ENCODE measurements at places on chromosomes 4 and X.

- DNase-seq = no peak
Measured at GRCh38 chr4:151887816-151888180, 127.0 kb upstream of the GATB start.

DNA sequence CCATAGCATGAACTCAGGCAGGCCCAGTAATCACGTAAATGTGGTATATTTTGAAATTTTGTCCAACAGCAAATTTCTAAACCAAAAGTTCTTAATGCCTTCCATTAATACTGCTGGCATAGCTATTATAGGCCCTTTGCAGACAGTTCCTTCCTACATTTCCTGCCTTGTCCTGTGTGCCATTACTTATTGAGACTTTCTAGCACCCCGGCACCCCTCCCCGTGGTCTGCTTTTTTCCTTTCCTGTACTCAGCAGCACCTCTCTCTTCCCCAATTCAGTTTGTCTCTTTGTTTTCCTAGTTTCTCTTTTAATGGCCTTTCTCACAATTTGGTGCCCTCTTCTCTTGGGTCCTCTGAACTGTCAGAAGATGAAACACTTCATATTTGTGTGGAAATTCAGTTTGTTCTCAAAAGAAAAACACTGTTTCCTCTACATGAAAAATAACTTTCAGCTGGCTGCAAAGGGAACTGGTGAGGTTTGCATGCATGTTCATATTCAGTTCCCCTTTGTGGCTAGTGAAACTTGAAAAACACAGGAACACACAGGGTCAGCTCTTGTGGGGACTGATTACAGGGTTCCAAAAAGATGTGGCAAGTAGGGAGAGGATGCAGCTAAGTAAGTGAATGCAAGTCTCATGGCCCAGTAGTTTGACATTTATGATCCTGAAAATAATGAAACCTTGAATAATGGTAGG lies 17.1 kb downstream of the GPR34 start:
- no peak for DNase-seq

DNA sequence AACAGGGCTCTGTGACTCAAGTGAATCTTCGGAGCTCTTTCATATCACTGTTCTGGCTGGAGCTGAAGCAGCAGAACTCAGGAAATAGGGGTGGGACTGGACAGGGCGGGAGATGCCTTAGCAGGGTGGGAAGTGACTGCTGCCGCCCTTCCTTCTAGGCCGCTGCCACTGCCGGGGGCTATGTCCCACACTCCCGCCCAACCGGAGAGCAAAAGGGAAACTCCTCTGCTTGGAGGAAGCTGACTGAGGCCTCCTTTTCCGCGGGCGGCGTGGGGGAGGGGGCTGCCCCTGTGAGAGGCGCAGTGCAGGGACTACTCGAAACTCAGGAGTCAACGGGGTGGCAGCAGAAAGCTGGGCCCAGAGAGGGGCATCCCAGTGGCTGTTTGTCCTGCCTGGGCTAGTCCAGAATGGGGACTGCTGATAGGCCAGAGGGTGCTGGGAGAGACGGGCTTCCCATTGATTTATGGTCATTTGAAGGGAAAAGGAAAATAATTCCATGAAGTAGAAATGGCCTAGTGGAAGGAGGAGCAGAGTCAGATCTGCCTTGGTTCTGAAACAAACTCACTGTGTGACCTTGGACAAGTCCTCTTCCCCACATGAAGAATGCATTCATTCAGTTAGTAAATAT lies 36.9 kb downstream of the STARD8 start:
- peak; percentile 71 for DNase-seq

GRCh38 chr4:151962138-151962823 lies 201.5 kb upstream of the GATB start:
- DNase-seq = no peak

DNA sequence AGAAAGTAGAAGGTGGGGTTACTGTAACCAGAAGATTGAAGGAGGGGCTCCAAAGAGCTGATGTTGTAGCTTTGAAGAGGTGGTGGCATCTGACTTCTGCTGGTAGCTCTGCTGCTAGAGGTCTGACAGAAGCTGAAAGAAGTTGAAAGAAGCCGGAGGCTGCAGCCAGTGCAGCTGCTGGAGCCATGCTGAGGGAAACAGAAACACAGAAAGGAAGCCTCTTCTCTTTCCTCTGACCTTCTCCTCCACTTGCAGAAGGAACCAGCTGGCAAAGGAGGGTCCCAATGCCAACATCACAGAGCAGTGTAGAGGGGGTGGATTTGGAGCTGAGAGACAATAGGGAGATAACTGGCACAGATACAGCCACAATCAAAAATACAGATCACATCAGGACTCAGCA lies 89.3 kb upstream of the HHIP start:
- DNase-seq = no peak

GRCh38 chr4:79653871-79654270 lies 245.8 kb upstream of the GK2 start:
- DNase-seq = no peak

DNA sequence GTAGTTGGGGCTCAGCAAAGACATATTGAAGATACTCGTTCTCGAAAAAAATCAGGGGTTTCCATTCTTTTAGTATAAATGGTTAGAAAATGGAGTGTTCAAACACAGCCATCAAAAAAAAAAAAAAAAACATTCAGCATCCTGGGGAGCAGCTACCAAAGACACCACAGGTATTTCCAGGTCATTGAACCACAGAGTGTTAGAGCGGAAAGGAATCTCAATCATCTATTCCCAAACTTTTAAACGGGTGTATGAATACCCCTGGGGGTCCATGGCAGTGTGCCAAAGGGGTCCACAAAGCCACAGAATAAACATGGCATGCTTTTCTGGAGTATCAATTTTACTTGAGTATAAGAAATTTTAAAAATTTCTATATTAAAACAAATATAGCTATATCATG lies 6.9 kb upstream of the FGF16 start:
- no peak for DNase-seq

DNA sequence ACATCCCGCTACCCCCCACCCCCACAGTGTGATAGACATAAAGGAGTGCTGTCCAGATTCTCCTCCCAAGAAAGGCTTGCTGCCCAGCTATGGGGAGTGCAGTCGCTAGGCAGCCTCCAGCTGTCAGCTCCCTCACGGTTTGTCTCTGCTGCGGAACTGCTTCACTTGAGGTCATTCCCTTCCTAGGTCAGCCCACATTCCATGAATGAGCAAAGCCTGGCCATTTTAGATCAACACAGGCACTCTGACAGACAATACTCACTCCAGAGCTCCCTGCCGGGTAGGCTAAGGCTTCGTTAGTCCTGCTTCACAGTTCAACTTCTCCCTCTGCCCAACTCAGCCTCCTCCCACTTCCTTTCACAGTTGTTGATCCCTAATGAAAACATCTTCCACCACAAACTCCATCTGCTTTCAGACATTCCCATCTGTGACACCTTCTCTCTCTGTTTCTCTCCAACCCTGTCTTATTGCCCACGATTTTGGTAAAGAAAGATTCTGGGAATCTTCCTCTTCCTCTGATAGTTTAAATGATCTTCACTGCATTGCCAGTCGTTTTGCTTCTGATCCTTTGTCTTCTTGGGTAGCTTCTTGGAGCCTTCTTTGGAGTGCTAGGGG lies 318.9 kb upstream of the F9 start:
- no peak for DNase-seq

- DNase-seq = no peak
Measured at GRCh38 chrX:9728261-9728660, 37.4 kb downstream of the GPR143 start.

DNA sequence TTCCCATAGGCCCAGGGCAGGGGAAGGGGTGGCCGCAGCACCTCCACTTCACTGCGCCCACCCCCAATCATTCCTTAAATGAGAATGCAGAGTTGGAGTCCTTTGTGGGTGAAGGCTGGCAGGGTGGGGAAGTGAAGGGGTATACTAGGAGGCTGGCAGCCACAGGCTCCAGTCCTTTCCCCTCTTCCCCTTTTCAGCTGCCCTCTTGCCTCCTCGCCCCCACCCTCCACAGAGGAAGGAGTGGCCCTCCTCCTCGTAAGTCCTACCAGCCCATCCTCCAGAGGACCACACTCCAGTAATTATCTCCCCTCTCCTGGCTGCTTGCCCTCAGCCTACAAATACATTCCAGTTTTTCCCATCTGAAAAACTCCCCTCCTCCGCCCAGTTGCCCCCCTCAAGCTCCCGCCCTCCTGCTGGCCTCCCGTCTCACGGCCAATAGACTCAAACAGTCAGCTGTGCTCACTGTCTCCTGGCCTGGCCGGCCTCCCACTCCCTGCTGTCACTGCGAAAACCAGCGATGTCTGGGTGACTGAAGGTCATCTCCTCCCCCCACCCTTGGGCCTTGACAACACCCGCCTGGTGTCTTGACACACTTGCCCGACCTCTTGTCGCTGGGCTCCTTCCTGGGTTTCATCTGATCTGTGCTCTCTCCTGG lies 38.8 kb downstream of the EFNB1 start:
- peak; percentile 16 for DNase-seq

DNA sequence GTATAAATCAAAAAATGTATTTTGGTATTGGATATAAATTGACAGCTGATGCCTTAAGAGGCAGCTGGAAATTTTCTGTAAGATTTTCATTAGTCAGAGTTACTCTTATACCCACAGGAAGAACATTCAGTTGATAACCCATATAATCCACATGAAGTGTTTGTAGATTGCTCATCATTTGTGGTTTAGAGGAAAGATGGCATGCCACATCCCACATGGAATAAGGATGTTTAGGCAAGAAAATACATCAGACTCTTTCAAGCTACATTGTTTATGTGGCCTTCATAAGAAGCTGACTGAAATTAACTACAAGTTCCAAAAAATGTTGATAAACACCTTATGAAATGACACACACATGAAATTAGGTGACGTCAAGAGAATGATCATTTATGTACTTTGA lies 56.6 kb downstream of the AREG start:
- no peak for DNase-seq

GRCh38 chr4:90855111-90855510 lies 727.9 kb downstream of the CCSER1 start:
- DNase-seq = no peak

- no peak for DNase-seq
Measured at GRCh38 chr4:122882857-122883735, 39.3 kb downstream of the NUDT6 start.

DNA sequence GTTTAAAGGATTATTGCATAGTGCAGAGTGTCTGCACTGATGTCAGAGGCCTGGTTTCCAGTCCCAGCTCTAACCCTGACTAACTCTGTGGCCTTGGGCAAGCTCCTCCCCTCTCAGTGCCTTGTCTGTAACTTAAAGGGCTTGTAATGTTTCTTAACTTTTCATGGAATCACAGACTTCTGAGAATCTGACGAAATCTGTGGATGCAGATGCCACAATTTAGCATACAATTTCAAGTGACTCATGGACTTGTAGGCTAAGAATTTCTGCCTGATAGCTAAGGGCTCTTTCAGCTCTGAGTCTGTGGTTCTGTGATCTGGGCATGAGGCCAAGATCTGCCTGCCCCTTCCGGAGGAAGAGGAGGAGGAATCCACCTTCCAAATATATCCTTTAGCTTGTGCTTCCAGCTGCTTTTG lies 236.9 kb downstream of the AR start:
- DNase-seq = peak; percentile 86

- no peak for DNase-seq
Measured at GRCh38 chr4:83267121-83267829, 17.3 kb downstream of the COQ2 start.

GRCh38 chr4:36189511-36190226 lies 54.6 kb downstream of the ARAP2 start:
- no peak for DNase-seq

- no peak for DNase-seq
Measured at GRCh38 chr4:37793562-37793961, 32.9 kb upstream of the PGM2 start.

DNA sequence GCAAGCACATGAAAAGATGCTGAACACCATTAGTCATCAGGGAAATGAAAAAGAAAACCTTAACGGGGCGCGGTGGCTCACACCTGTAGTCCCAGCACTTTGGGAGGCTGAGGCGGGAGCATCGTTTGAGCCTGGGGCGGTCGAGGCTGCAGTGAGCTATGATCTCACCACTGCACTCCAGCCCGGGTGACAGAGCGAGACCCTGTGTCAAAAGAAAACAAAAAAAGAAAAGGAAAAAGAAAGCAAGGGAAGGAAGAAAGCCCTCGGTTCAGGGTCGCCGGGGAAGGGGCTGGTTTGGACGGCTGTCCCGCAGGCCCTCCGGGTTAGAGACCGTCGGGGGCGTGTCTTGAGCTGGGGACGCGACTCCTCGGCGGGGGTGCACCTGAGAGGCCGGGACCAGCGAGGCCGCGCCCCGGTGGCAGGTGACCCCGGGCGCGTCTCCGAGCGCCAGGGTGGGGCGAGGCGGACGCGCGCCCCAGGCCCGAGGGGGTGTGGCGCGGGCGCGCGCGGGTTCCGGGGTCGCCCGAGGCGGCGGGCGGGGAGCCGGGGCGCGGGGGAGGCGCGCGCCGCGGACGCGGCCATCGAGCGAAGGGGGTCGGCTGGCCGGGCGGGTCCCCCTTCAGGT lies 478 bp upstream of the PLXNA3 start:
- peak; percentile 9 for DNase-seq

GRCh38 chrX:79161655-79162054 lies 17.2 kb downstream of the GPR174 start:
- DNase-seq = no peak

GRCh38 chr4:148344352-148344751 lies 97.9 kb downstream of the NR3C2 start:
- peak; percentile 14 for DNase-seq

DNA sequence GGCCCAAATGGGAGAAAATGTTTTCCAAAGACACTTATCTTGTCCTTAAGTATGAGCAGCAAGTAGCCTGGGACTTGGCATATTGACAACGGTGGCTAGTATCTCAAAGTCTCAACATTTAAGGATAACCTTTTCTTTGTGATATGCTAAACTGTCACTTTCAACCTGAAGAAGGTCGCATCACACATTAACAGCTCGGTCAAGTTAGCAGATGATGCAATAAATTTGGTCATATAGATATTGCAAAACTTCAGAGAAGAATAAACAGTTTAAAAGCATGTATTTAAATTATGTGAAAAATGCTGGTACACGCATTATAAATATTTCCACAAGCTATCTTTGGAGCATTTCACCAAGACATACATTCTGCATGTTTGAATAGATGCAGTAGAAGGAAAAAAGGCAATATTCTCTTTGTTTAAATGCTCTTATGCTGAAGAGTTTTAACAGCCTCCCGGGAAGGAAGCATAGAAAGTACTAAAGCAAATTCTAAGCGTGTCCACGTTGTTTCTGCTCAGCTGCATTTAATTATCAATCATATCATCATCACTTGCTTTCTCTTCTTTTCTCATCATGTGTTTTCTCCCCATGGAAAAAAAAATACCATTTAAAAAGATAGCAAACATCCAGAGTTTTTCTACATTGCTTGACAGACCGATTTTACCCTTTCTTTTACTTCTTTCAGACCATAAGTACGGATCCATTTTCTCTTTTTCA lies 24.2 kb downstream of the ARHGAP6 start:
- DNase-seq = no peak

DNA sequence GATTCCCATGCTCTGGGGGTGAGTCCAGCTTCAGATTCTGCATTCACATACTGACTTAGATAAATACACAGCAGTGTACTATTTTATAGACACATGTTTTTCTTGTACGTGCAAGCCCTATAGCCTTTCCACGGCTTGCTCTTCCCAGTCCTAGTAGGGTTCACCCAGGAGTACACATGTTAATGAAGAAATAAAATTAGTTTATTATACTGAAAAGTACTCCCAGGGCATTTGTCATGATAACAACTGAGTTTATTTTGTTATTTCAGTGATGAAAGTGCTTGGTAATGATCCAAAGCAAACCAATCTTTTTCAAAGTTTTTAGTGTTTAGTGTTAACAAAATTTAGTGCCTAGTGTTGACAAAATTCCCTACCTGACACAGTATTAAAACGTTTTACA lies 21.3 kb downstream of the MAPK10 start:
- DNase-seq = no peak

- no peak for DNase-seq
Measured at GRCh38 chr4:110753466-110753865, 130.6 kb upstream of the PITX2 start.

Measured in heart right ventricle (tissue), 16 donors.